ENCODE measurements at places on chromosomes 5 and 9.
A peak's percentile ranks its signal among the peaks of the same experiment; 100 is the strongest.

GRCh38 chr9:22040760-22041159 is 31.7 kb upstream of the CDKN2B start:
- no peak for DNase-seq

DNA sequence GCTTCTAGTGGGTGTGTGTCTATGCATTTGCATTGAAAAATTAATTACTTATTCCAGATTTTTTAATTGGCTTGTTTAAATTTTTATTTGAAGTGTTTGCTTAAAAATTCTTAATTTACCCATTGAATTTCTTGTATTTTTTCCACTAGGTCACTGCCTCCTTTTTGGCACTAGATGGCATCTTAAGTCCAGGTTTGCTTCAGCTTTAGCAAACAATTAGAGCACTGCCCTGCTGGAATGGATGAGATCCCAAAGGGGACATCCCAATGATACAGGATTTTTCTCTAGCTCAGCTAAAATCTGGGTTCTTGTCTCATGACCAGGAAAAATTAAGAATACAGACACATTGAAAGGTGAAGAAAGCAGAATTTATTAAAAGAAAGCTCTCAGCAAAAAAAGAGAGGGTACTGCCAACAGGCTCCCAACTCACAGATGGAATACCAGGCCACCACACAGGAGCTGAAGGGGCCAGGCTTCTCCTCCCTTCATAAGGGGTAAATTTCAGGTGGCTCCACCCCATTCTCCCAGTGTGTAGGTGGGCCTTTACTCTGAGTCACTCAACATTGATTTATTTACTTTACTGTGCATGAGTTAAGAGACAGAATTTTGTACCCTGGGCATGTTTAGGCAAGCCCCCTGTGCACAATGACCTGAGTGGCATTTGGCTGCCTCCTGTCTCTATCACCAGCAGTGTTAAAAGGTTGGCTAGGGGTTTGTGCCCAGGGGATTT is 532.4 kb downstream of the ANXA1 start:
- DNase-seq: no peak

- no peak for DNase-seq
Observed at GRCh38 chr5:95863383-95863757, 40.8 kb upstream of the GLRX start.

DNA sequence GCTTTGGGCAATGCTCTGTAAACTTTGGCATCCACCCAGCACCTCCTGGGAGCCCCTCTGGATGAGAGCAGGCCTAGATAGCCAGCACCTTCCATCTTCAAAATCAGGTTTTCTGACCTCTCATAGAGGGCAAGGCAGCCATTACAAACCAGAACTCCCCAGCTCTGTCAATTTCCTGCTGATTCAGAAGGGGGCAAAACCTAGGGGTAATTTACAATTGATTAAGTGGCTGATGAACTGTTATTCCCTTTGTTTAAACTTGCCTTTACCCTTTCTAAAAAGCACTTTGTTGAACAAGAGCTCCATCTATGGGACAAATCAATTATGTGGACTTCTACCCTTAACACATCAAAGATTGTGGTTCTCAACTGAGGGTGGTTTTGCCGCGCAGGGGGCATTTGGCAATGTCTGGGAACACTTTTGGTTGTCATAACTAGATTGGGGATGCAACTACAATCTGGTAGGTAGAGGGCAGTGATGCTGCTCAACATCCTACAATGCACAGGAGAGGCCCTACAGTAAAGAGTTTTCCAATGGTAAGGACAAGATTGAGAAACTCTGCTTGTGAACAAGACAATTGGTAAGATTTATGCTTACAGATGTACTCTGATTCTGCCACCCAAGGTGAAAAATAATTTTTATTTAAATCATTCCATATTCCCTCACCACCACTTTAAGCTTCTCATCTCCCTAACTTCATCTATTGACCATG is 184.1 kb downstream of the MARCHF11 start:
- no peak for DNase-seq

- DNase-seq: no peak
Observed at GRCh38 chr5:50867140-50867539, 200.7 kb downstream of the PARP8 start.

DNA sequence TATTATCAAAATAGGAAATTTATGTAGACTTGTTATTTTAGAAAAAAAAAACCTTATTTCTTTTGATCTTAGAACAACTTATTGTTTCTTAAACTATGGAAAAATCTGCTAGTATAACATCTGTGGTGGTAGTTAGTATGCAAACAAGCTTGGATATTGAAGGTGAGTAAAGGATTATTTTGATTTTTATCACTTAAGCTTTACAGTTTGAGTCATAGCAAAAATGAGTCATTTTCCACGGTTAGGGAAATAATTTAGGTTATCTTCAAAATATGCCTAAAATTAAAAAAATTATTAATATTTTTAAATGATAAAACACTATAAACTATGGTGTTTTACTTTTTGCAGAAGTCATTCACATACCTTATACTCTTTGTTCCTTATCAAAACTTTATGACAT is 107.2 kb upstream of the DHFR start:
- DNase-seq: no peak

- no peak for DNase-seq
Observed at GRCh38 chr5:1511651-1512540, 11.9 kb downstream of the LPCAT1 start.

- no peak for DNase-seq
Observed at GRCh38 chr9:71383308-71383940, 262.0 kb upstream of the TRPM3 start.

DNA sequence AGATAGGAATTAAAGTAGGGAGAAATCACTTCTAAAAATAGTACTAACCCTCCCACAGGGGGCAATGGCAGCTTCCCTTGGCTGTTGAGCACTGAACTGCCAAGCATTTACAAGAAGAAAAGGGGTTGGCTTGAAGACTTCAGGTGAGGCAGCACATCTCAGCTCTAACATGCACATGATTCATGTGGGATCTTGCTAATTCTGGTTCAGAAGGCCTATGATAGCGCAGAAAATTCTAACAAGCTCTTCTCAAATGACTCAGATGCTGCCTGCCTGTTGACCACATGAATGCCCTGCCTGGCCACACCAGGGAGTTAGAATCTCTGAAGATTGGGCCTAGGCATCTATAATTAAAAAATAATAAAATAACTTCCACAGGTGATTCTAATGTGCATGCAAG is 22.6 kb downstream of the CD180 start:
- DNase-seq: no peak

DNA sequence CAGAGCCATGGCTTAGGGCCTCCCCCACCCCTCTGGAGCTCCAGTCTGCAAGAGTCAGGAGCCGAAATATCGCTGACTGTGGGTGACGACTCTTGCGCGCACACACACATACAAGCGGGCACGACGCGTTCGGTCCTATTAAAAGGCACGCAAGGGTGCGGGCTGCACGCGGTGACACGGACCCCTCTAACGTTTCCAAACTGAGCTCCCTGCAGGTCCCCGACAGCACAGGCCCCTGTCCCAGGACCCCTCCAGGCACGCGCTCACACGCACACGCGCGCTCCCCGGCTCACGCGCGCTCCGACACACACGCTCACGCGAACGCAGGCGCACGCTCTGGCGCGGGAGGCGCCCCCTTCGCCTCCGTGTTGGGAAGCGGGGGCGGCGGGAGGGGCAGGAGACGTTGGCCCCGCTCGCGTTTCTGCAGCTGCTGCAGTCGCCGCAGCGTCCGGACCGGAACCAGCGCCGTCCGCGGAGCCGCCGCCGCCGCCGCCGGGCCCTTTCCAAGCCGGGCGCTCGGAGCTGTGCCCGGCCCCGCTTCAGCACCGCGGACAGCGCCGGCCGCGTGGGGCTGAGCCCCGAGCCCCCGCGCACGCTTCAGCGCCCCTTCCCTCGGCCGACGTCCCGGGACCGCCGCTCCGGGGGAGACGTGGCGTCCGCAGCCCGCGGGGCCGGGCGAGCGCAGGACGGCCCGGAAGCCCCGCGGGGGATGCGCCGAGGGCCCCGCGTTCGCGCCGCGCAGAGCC is at the start of gene GRIN1:
TSS of gene GRIN1 (plus strand) at position 433 of the 746 bp plus-strand sequence. CDS start 333 bp downstream, outside the sequence.
- peak; percentile 39 for DNase-seq

DNA sequence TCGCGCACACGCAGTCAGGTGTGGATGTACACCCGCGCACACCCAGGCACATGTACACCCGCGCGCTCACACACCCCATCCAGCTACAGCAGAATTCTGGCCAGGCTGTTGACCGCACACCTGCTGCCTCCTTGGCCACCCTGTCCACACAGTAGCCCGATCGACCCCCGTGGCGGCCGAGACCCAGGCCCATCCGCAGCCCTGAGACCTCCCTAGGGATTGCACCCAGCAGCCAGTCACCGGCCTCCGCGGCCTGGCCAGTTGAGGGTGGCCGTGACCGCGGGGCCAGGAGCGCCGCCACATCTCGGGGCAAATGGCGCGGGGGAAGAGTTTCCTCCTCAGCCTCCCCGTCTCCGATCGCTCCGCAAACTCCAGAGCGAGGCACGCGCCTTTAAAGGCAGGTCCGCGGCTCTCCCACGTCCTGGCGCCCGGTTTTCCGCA is 774 bp upstream of the ADAMTS16 start:
- no peak for DNase-seq

GRCh38 chr5:126354858-126355731 is 68.1 kb upstream of the GRAMD2B start:
- no peak for DNase-seq

- DNase-seq: no peak
Observed at GRCh38 chr9:23743036-23743435, 83.0 kb downstream of the ELAVL2 start.

DNA sequence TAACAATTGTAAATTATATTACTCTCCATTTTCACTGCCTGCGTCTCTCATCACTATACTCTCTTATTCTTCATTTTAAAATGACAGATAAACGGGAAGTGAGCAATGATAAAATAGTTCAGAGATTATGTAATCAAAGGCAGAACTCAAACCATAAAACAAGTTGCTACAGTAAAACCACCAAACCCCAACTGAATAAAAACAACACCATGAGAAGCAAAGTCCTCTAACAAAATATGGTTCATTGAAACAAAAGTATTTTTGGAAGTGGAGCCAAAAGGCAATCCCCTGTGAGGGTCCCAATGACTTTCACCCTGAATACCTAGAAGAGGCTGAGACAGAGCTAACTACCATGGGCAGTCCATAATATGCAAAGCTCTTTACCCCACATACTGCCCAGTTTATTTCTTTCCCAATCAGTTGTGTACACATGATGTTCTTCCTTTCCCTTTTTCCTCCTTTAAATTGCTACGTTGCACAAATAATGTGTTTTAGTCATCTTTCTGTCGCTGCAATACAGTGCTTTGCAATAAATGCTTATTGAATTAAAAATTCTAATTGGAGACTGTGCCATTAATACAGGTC is 64.0 kb upstream of the PTGER4 start:
- no peak for DNase-seq

- DNase-seq: no peak
Observed at GRCh38 chr5:150619359-150620230, 20.9 kb upstream of the SYNPO start.

DNA sequence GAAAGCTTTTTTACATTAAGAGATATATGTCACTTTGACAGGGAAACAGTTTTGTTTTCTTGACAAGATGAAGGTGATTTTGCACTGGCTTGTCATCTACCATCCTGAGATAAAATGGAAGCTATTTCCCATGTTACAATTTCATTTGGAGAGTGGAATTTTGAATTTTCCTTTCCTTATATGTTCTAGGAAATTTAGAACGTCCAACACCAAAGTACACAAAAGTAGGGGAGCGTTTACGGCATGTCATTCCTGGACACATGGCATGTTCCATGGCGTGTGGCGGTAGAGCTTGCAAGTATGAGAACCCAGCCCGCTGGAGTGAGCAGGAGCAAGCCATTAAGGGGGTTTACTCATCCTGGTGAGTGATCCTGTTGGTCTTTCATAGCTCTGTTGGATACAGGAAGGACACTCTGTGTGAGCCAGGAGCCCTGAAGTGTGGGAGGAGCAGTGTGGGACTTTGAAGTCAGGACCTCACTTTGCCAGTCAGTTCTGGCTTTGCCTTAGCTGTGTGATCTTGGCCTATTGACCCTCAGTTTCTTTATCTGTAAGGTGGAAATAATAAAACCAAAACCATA is 887 bp downstream of the PTPDC1 start:
- DNase-seq: no peak

- no peak for DNase-seq
Observed at GRCh38 chr9:127794001-127794791, 8.4 kb downstream of the CDK9 start.

DNA sequence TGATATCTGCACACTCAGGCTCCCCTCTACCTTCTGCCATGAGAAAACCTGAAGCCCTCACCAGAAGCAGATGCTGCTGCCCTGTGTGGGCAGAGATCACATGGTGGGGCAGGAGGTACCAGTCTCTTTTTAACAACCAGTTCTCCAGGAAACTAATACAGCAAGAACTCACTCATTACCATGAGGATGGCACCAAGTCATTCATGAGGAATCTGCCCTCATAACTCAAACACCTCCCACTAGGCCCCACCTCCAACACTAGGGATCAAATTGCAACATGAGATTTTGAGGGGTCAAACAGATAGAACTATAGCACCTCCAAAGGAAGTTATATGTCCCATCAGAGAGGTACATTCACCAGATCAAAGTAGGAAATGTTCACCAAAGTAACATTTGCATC is 136.3 kb upstream of the SHB start:
- DNase-seq: no peak

DNA sequence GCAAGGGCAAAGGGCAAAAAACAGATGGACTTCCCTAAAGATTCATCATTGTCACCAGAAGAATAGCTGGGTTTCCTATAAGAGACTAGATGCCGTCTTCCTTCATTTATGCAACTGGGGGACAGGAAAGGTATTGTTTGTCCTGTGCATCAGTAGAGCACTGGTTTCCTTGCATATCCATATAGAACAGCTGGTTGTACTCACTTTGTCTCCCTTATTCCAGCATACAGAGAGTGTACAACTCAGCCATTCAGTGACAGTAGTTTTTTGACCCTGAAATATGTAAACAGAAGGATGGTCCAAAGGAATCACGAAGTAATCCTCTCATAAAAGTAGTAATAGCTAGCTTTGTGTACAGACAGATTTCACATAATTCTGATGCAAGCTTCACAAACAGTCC is 22.5 kb upstream of the MAST4 start:
- DNase-seq: no peak

DNA sequence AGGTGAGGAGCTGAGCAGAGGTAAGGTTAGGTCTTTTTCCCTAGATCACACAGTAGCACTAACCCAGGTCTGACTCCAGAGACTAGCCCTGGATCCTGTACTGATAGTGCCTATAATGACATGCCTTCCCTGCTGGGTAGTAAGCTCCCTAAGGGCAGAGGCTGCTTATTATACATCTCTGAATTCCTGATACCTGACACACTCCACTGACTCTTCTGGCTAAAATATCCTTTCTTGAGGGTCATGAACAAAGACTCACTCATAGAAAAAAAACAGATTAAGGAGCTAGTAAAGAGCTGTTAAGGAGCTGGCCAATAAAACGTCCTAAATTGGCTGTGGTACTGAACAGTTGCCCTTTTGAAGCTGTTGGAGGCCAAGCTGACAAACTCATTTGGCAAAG is 149.0 kb upstream of the ITGA1 start:
- no peak for DNase-seq

- DNase-seq: no peak
Observed at GRCh38 chr5:58937031-58937681, 354.3 kb downstream of the RAB3C start.

DNA sequence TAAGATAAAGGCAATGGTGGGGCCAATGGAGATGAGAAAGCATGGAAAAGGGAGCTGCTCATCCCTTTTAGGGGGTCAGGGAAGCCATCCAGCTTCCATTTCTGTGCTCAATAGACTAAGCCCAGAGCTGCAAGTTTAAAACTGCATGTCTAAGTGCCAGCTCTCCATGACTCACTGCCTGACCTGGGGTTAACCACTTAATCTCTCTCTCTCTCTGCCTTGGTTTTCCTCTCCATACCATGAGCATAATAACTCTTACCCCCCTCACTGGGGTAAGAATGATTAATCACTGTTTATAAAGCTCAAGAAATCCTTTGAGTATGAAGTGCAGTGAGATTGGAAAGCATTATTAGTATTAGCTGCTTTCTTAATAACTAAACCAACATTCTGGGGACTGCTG is 1382.4 kb upstream of the WWC1 start:
- DNase-seq: no peak

Data from stimulated activated CD4-positive, alpha-beta T cell treated with anti-CD3 and anti-CD28 coated beads, Interleukin-15, amount 100 ng/mL, for 24 hours (primary cell).